ENCODE measurements at places on chromosomes 2 and 18.

GRCh38 chr2:222893716-222894115, 32.9 kb downstream of the ACSL3 start:
- peaks cover 3% of the 10 kb centered on the region for H3K36me3 ChIP-seq
- DNase-seq: no peak
- no peak overlapping the region for H3K4me3 ChIP-seq
- H3K4me1 ChIP-seq: peaks cover 11% of the 10 kb centered on the region

DNA sequence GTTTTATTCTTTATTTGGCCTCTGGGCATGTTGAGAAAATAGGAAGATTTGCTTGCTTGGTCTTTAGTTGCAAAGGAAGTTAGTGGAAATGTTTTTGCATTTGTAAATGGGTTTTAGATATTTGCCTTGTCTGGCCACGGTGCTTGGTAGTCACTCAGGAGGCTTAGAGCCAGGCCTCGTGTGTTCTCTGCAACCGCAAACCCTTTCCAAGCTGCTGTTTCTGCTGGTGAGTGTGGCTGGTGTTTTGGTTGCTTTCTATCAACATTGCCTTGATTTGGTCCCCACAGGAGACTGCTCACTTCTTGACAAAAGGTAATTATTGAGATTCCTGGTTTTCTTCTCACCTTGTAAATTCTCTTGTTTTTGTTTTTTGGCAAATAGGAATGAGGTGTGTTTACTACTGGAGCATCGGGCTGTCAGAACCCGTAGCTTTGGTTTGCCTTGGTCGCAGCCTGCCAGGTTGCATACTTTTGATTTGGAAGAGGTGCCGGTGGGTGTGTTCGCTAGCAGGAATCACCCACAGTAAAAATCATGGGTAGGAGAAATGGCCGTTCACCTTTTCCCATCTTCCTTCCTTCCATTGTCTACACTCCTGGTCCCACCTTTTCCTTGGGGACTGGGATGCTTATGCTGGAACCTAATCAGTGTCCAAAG, 15.8 kb downstream of the ASAP2 start:
- H3K36me3 ChIP-seq: no peaks in the 10 kb centered on the region
- H3K27ac ChIP-seq: no peak overlapping the region
- H3K27me3 ChIP-seq: peaks cover 20% of the 10 kb centered on the region
- DNase-seq: no peak
- H3K4me3 ChIP-seq: no peak overlapping the region
- H3K4me1 ChIP-seq: no peaks in the 10 kb centered on the region

GRCh38 chr2:7572450-7572849, 655.2 kb downstream of the RNF144A start:
- H3K4me1 ChIP-seq: peaks cover 38% of the 10 kb centered on the region
- H3K27ac ChIP-seq: peak overlapping the region; percentile 57
- H3K36me3 ChIP-seq: peaks cover 31% of the 10 kb centered on the region
- no peak for DNase-seq
- peak overlapping the region; percentile 11 for H3K4me3 ChIP-seq

DNA sequence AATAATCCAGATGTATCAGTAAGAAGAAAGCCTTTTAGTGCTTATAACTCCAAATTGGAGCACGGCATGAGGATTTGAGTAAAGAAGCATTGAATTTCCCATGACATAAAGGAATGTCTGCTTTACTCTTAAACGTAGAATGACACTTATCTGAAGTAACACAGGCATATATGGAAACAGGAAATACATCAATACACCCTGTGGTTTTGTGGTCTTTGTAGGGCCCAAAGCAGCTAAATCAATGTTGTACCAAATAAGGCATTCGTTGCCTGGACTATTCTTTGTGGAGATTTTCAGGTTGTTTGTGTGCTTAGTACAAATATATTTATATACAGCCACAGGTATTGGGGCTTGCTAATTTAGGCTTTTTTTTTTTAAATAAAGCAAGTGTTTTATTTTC, 660.5 kb downstream of the LRRTM4 start:
- DNase-seq: no peak
- H3K27ac ChIP-seq: no peak overlapping the region

GRCh38 chr2:238816291-238816690, 31.6 kb upstream of the TWIST2 start:
- H3K27ac ChIP-seq: no peak overlapping the region
- H3K4me1 ChIP-seq: no peaks in the 10 kb centered on the region
- no peak for DNase-seq
- H3K27me3 ChIP-seq: peaks cover 7% of the 10 kb centered on the region

DNA sequence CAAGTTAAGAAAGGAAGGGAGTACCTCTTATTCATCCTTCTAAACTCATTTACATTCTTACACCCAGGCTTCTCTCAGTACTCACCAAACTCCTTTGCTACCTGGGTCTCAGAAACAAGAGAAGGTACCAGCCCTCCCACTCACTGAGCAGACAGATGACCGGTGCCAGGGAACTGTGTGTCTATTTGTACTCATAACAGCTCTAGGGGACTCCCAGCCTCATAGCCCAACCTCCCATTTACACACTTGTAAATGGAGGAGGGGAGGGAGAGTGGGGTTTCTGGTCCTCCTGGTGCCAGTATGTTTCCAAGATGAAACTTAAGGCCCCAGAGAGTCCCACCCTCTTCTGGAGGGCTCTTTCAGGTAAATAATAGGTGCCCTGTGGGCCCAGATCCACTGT, 42.8 kb upstream of the SIGLEC15 start:
- no peak for DNase-seq
- peaks cover 11% of the 10 kb centered on the region for H3K4me1 ChIP-seq
- H3K27ac ChIP-seq: no peak overlapping the region
- H3K27me3 ChIP-seq: peaks cover 22% of the 10 kb centered on the region
- no peak overlapping the region for H3K4me3 ChIP-seq

- H3K4me3 ChIP-seq: no peak overlapping the region
- H3K4me1 ChIP-seq: no peaks in the 10 kb centered on the region
- no peaks in the 10 kb centered on the region for H3K36me3 ChIP-seq
- H3K27ac ChIP-seq: no peak overlapping the region
- no peak for DNase-seq
These were observed 219.4 kb upstream of the CYRIA start for GRCh38 chr2:16885027-16885426.

GRCh38 chr2:40201425-40201824, 250.5 kb downstream of the SLC8A1 start:
- no peak overlapping the region for H3K4me3 ChIP-seq
- H3K36me3 ChIP-seq: no peaks in the 10 kb centered on the region
- no peaks in the 10 kb centered on the region for H3K4me1 ChIP-seq
- no peak for DNase-seq

GRCh38 chr2:22043784-22044183, 920.0 kb downstream of the TDRD15 start:
- H3K36me3 ChIP-seq: no peaks in the 10 kb centered on the region
- H3K4me1 ChIP-seq: no peaks in the 10 kb centered on the region
- DNase-seq: no peak
- H3K27ac ChIP-seq: no peak overlapping the region
- H3K4me3 ChIP-seq: no peak overlapping the region
- no peaks in the 10 kb centered on the region for H3K27me3 ChIP-seq

DNA sequence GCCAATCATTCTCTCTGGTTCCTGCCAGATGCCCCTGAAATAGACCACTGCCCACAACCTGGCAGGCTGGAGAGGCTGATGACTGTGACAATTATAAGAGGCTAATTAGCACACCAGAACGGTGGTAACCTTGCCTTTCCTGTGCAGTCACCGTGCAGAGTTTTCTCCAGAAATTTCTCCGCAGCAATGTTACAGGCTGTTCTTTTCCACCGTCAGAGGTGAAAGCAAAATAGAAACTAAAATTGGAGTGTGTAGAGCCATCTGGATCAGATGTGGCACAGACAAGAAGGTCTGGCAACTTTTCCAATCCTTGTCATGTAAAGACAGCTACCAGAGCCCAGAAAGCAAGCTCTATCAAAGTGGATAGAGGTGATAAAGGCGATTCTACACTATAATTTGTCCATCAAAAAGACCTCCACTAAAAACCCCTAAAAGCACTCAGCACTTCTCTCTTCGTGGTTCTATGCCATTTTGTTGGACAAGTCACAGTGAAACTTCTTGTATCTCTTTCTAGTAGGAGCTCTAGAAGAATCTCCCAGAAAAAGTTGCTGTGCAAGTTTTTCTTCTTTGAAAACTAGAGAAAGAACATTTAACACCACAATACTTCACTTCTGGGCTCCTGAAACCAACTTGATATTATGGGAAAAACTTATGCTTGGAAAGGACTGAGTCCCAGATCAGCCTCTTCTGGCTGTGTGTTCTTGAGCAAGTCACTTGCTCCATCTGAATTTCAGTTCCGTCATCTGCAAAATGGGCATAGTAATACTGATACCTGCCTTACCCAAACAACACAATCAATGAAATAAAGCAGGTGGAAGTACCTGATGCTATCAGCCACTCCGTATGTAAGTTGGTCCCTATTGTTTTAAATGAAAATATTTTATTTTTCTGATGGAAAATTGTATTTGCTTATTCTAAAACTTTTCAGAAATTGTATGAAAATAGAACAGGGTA, 295.6 kb upstream of the DLGAP1 start:
- no peak overlapping the region for H3K4me3 ChIP-seq
- H3K36me3 ChIP-seq: peaks cover 1% of the 10 kb centered on the region
- H3K27ac ChIP-seq: no peak overlapping the region
- DNase-seq: no peak

- no peak overlapping the region for H3K27ac ChIP-seq
- no peak for DNase-seq
- H3K4me3 ChIP-seq: no peak overlapping the region
These were observed 14.7 kb downstream of the CUL3 start for GRCh38 chr2:224570328-224570993.

DNA sequence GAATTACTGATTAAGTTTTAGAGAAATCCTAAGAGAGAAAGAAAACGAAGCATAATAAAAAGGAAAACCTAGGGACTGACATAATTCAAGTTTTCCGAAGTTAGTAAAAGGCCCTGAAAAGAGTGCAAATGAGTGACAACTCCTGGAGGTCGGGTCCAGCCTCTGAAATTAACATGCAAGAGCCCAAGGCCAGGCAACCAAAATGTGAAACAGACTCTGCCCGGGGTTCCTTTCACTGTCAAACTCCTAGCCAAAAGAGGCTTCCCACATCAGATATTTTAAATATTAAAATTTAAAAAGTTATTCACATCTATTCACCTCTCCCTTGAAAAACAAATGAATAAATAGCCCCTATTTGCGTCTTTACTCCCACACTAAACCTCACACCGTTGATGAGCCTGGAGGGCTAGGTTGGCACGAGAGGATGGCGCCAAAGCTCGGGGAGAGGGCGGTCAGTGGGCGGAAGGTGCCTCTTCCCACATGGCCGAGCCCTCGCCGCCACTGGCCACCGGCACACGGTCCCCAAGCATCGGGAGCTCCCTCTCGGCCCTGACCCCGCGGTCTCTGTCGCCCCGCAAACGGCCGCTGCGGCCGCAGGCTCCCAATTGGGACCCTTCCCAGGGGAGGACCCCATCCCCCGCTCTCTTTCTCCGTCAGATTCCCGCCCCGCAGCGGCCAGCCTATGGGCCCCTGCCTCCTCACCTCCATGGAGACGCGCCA, 630 bp downstream of the PPM1G start:
- peak overlapping the region; percentile 90 for H3K4me3 ChIP-seq
- H3K27ac ChIP-seq: peak overlapping the region; percentile 76
- H3K27me3 ChIP-seq: peaks cover 4% of the 10 kb centered on the region
- DNase-seq: no peak
- peaks cover 29% of the 10 kb centered on the region for H3K4me1 ChIP-seq
- H3K36me3 ChIP-seq: peaks cover 8% of the 10 kb centered on the region

- H3K27ac ChIP-seq: no peak overlapping the region
- peaks cover 43% of the 10 kb centered on the region for H3K36me3 ChIP-seq
- H3K27me3 ChIP-seq: no peaks in the 10 kb centered on the region
- peaks cover 25% of the 10 kb centered on the region for H3K4me1 ChIP-seq
These were observed 64.6 kb downstream of the CD226 start for GRCh38 chr18:69882965-69883668.

DNA sequence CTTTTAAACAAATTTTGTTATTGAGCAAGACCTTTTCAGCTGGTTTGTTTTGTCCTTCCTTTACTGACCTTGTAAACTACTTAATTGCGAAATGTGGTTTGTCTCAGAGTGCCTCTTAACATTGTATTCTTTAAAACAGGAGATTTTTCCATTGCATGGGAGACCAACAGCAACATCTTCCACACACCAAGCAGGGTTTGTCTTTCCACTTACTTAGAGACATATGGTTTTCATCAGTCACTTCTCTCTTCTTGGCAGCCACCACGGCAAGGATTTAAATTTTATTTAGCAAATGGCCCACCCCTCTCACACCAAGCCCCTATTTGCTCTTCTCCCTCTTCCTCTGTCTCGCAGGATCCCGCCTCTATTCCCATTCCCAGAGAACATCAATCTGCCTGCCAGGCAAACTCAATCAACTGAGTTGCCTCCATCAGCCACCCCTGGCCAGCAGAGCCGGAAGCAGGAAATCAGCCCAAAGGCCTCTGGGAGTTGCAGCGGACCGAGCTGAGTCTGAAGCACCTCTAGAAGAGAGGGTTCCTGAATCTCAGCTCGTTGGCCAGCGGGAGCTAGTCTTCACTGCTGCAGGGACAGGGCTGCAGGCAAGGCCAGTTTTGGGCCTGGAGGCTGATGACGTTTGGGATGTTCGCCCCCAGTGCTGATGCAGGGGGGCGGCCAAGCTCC, 11.3 kb upstream of the CIB4 start:
- no peaks in the 10 kb centered on the region for H3K27me3 ChIP-seq
- H3K4me3 ChIP-seq: no peak overlapping the region
- H3K36me3 ChIP-seq: no peaks in the 10 kb centered on the region
- no peaks in the 10 kb centered on the region for H3K4me1 ChIP-seq
- DNase-seq: no peak
